ENCODE measurements at places on chromosomes 6 and 20.

GRCh38 chr6:123415844-123416468 lies 220.8 kb downstream of the TRDN start:
- peak; percentile 82 for DNase-seq

DNA sequence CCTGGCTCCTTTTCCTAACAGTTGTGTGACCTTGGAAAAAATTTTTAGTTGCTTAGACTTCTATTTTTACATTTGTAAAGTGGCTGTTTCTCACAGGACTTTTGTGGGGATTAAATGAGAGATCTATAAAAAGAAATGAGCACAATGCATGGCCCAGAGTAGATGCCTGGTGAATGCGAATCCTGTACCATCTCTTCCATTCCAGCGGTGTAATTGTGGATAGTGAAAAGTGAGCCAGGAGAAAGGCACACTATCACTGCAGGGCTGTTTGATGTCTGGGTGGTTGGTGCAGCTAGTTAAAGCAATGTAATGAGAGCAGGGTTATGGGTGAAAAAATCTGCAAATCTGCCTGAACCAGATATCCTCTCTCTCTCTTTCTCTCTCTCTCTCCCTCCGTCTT lies 347.5 kb upstream of the CITED2 start:
- DNase-seq: no peak

- DNase-seq: no peak
Observed at GRCh38 chr6:93021235-93021915, 398.0 kb downstream of the EPHA7 start.

DNA sequence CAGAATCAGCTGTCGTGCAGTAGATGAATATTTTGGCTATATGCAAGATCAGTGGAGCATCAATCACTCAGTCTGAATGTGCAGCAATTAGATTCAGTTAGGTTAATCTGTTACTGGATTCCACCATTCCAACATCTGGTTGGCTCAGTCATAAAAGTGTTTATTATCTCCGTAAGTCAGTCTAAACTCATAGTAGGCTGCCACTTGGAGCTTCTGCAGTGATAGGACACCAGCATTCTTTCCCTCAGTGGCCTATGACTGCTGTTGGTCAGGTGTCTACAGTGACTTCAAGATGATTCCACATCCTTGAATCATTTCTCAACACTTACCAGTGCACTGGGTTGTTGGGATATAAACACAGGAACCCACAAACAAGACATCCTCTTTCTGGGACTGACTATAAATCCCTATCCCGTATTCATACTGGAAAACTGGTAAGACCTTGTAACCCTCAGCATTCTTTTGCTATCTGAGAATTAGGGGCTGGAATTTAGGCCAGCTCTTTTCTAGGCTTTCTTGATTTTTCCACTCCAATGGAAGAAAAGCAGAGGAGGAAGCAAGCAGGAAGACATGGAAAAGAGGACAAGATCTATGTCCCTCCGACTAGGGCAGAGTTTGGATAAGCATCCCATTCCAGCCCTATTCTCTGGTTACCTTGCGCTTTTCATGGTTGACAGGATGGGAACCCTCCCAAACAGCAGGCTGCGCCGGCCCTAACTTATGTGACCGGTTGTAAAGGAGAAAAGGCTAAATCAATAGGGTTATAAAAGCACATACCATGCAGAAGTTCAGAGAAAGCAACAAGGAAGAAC lies 919.6 kb downstream of the KIF16B start:
- no peak for DNase-seq

DNA sequence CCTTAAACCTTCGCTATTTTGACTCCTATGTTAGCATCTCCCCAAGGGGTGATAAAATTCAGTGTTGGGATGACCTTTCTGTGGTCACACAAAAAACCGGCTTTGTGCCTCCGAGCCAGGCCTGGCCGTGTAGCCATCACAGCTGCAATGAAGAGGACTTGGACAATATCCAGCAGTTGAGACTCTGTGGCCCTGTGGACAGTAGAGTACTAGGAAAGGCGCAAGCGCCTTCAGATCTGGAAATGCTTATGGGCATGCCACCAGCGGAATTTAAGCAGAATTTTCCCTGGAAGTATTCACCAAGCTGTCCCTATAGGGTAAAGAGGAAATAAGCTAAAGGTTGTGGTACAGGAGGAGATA lies 63.3 kb upstream of the SLC2A12 start:
- no peak for DNase-seq

DNA sequence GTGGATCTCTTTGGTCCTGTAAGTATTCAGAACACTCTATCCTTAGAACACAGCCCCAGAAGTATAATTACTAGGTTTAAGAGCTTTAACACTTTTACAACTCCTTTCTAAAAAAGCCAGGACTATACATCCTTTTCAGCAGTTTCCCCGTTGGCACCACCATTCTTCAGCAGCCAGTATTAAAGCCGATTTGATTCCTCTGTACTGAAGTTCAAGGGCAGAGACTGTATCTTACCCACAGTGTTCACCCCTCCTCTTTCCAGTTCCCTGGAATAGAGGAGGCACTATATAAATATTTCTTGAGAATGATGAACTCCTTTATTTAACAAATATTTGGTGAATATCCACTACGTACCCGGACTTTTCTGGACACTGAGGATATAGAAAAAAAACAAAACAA lies 15.9 kb downstream of the SEC63 start:
- DNase-seq: no peak

GRCh38 chr20:53859684-53860083 lies 210.7 kb downstream of the BCAS1 start:
- DNase-seq: no peak

DNA sequence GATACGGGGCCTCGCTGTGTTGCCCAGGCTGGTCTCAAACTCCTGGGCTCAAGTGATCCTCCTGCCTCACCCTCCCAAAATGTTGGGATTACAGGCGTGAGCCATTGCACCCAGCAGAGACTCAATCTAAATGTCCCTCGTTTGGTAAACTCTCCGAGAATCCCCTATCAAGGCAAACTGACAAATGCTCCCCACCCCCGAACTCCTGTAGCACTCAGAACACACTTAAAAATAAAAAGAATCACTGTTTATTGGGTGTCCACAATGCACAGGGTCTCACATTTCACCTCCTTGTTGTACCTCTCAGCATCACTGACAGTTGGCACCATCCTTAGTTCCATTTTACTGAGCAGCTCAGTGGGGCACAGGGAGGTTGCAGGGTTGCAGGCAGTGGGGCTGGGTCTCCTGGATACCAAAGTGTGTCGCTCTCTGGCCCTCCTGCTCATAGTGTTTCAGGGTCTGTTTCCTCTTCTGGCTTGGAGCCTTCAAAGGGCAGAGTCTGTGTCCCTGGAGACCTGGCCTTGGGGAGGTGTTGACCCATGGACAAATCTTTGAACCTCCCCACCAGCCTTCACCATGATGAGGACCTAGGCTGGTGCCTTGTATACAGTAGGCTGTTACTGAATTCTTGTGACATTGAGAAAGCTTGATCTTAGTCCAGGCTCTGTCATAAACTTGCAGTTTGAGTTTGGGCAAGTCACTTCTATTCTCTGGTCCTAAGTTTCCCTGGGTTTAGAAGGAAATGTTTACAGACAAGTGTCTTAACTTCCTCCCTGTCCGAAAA lies 8.5 kb upstream of the SRC start:
- DNase-seq: no peak

GRCh38 chr6:131038597-131039344 lies 24.3 kb downstream of the EPB41L2 start:
- DNase-seq: no peak

DNA sequence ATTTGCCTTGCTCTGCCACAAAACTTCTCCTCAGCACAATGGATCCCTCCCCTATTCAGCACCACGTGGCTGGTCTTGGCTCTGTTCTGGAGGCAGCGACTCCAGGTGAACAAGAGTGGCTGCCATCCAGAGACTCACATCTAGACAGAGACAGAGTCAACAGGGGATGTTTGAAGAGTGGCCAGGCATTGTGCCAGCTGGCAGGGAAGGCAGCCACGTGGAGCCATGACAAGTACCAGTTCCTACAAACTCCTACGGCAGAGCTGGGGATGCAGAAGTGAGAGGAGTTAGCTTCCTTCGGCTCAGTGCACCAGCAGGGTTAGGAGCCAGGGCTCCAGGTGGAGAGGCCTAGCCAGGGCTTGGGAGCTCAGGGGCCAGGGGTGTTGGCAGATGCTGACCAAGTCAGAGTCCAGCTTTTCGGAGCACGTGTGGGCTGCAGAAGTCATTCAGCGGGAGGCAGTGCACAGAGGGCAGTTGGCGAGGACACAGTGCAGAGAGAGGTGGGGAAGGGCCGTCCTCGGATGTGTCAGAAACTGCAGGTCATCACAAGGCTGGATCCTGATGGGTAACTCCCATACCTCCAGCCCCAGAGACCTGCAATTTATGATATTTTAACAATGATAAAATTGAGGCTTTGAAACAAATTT lies 171.7 kb upstream of the PDE10A start:
- no peak for DNase-seq

DNA sequence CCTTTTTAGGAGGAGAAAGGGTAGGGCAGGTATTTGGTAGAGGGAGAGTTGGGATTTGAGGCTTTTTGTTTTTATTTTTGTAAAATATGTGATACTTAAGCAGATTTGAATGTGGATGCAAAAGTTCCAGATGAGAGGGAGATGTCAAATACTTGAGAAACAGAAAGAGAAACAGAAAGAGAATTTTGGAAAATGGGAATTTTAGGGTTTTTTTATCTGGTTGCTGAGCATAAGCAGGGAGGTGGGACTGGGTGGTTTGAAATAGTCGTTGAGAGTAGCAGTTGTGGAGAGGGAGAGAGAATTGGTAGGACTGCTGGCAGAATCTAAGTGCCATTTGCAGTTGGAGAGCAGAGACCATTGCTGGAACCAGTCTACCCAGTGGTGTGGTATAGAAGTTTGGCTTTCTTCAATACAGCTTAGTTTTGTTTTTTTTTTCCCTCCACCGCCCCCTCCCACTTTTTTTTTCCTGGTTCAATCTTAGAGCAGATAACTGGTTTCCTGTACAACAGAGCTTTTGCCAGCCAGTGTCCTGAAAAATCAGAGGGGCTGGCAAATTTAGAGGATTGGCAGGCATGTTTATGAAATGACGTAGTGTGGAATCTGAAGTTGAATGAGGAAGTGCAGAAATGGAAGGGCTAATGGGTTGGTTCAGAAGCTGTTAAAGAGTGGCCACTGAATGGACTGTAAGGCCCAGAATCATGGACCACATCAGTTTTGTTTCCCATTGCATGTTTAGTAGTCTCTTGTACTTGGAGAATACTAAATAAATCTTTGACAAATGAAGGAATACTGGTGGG lies 68.7 kb downstream of the ATRN start:
- no peak for DNase-seq

DNA sequence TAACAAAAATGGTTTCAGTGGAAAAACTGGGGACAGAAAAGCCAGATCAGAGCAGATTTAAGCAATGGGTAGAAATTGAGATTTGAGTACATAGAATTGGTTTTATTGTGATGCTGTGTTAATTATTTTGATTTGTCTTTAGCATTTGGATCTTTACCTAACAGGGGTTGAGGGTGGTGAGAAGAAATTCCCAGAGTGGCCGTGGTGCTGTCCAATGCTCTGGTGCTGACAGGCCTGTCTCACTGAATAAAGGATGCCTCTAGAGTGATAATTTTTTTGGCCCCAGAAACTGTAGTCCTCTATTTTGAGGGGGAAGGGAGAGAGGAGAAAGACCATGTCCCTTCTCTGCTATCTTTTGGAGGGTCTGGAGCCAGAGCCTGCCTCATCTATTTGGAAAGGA lies 79.1 kb downstream of the LYRM2 start:
- DNase-seq: no peak

DNA sequence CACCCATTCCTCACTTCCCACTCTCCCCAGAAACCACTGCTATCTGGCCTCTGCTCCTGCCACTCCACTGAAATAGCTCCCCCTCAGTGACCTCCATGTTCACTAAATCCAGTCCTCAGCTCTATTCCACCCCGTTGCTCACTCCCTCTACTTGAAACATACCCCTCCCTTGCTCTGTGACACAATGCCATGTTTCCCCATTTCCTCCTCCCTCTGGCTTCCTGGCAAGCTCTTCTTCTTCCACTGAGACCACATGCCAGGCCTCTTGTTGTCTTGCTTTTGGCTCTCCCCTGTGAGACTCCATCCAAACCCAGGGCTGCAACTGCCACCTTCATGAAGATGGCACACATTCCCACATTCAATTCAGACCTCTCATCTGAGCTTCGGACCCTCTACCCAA lies 13.9 kb downstream of the TMEM151B start:
- DNase-seq: no peak

DNA sequence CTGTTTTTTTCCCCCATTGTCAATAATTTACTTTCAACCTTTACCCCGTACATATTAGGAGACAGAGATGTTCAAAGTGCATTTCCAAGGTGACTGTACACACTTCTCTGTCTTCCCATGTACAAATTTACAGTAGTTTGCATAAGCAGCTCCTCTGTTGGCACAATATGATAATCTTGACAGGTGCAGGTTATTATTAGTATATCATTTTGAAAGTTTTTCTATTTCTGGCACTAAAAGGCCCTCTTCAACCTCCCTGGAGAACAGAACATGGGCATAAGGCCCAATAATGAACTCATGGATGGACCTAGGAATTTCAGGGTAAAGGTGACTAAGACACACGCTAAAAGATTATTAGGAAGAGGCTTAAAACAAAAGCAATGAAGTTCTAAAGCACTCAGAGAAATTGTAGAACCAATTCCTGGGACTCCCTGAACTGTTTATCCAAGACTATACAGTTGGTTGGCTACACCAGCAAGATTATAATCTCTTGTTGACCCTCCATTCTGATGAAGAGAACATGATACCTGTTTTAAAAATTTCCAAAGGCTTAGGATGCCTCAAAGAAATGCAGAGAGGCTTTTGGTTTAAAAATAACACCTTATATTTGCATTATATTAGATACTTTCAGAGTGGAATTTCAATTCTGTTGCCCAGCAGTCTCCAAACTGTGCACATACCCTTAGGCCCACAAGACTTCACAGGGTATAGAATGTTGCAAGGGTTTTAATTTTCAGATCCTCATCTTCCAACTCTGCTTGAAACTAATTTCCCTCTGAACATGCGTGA lies 1.1 kb downstream of the AIG1 start:
- no peak for DNase-seq

GRCh38 chr6:27616328-27617045 lies 143.6 kb upstream of the ZNF184 start:
- no peak for DNase-seq

DNA sequence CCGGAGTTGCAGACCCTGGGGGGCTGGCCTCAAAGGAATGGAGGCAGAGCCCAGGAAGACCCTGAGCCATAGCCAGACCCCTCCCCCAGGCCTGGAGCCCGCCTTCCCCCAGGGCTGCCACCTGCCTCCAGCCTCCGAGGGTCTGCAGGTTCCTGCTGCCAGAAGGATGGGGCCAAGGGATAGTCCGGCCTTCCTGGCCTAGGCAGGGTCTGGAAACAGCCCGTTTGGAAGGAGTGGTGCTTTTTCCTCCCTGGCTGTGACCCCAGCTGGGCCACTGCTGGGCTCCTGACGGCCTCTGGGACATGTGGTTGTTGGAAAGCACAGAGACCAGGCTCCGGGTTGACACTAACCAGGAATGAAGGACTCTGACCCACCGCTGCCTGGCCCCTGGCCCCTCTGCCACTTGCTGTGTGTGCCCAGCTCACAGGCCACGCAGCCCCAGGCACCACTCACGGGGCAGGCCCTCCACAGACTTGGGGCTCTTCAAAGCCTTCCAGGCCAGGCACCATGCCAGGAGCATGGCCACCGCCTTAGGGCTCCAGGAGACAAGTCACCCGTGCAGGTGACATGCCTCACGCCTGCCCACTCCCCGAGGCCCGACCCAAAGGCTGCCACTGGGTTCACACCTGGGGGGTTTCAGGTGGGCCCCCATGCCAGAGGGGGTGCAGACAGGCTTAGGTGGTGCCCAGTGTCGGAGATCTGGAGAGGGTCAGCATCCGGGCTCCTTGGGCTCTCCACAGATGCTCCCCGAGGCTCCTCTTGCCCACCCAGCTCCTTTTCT lies 3.9 kb upstream of the LAMA5 start:
- no peak for DNase-seq

- DNase-seq: peak; percentile 77
Observed at GRCh38 chr6:16286151-16286522, 47.8 kb downstream of the GMPR start.
